ENCODE measurements at places on chromosomes 5 and 9.

GRCh38 chr9:34771007-34771406 is 61.1 kb upstream of the CCL21 start:
- DNase-seq: no peak

DNA sequence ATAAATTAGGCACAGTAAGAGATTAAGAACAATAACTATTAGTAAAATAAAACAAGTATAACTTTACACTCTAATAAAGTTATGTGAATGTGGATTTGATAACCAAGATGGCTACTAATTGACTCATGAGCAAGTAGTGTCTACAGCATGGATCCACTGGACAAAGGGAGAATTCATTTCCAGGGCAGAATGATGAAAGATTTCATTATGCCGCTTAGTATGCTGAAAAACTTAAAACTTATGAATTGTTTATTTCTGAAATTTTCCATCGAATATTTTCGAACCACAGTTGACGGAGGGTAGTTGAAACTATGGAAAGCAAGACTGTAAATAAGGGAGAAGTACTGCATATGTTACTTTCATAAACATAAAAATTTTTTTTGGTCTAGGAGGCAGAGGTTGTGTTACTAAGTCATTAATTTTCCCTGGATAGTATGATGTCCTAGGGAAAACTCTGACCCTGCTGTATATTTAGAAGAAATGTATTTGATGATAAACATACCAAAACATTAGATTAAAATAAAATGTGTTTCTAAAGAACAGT is 24.9 kb upstream of the TARS1 start:
- no peak for DNase-seq

GRCh38 chr5:52863715-52864290 is 76.1 kb downstream of the ITGA1 start:
- DNase-seq: no peak

DNA sequence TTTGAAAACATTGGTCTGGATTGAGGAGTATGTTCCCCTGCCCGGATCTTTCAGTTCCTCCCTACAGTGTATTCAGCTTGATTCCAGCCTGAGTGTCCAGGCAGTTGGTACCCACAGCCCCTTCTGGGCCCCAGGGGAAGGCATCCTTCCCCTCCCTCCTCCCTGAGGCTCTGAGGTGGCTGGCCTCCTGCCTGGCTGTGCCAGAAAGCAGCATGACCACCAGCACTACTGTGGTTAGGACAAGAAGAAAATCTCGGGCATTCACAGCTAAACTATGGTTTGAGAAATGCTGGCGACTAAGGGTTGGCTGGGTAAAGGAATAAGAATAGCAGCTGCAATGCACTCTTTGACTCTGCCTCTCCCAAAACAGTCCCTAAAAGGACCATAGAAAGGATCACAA is 84.6 kb upstream of the LIFR start:
- no peak for DNase-seq

GRCh38 chr9:104485014-104485413 is 19.0 kb upstream of the OR13F1 start:
- DNase-seq: no peak

Data from HS-27A (cell line).